Neural progenitor cell (in vitro differentiated cells): ENCODE measurements at places on chromosomes 7 and 10. TPM values are rescaled to one million over a fixed set of nuclear protein-coding genes. Genes with fewer than 3 reads are reported as not detected.

GRCh38 chr7:51318001-51318400 lies 1.4 kb upstream of the COBL start:
- DNase-seq: no peak

TMEM229A gene
- total RNA-seq: 0.06 TPM in 1 of 2 replicates, not detected in the other

NPSR1 gene
- not detected in 2 replicates for total RNA-seq

DNA sequence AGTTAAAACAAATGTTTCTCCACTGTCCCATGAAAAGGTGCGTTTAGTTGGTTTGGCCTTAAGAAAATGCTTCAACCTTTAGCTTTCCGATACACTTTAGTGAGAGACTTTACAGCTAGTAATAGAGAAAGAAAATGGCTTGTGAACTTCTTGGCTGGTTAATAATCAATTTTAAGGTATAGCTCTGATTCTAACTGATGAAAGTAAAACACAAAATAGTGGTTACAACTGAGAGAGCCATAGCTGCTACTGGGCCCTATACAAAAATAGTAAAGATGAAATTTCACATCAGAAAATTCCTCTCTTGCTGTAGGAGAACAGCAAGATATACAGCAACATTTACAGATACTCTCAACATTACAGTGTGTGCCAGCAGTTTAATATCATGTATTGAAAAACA lies 371.4 kb downstream of the PHTF2 start:
- DNase-seq: no peak

NPC1L1 gene
- 0.09 TPM in 1 of 2 replicates, not detected in the other for total RNA-seq

DNA sequence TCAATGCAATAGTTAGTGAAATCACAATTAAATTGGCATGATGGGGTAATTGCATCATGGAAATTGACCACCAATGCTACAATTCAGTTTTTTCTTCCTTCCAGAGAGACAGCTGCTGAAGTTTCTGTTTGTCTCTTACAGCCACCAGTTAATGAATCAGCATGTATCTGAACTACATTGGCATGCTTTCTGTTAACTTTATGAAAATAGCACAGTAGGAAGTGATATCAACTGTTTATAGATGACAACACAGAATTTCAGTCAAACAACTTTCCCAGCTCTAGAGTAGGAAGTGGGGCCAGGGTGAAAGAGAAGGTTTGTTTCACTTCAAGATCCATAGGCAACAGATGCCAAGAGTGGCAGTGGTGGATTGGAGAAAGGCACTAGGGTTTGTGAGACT lies 339.6 kb upstream of the VWC2 start:
- no peak for DNase-seq

TMEM139 gene
- 0.94 and 5.4 TPM in 2 replicates for total RNA-seq

- DNase-seq: peak; percentile 75
Measured at GRCh38 chr7:51315393-51316261, 982 bp downstream of the COBL start.

DNA sequence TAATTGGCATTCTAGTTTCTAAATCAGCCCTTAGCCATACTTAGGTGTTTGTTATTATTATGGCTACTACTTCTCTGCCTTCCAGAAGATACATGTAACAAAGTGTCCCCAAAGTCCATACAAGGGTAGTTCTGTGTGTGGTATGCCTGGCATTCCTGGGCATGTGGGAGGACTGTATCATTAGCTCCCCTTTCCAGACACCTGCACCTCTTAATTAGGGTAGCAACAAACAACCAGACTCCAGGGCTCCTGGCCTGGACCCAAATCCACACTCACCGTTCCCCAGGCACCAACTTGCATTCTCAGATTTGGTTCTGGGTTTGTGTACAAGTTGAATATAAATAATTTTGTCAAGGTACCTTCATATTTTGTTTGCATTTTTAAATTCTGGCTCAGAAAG lies 15.5 kb upstream of the CALD1 start:
- no peak for DNase-seq

DNA sequence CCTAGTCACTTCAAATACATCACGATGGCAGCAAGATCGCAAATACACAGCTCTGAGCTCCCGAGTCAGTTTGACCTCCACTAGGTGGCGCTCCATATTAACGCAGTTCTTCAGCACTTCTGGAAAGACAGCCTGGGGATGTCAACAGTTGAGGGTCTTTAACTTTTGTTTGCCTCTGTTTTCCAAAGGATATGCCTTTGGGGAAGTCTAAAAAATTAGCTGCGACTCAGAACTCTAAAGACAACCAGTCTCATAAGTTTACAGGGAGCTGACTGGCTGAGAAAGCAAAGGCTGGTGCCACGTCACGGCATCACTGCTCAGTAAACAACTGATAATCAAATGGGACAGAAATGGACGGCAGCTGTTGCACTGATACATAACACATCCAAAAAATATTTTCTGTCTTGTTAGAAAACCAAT lies 458.8 kb downstream of the SORCS1 start:
- DNase-seq: peak; percentile 85

GRCh38 chr10:35495521-35496119 lies 109.5 kb upstream of the GJD4 start:
- DNase-seq: peak; percentile 15

DNA sequence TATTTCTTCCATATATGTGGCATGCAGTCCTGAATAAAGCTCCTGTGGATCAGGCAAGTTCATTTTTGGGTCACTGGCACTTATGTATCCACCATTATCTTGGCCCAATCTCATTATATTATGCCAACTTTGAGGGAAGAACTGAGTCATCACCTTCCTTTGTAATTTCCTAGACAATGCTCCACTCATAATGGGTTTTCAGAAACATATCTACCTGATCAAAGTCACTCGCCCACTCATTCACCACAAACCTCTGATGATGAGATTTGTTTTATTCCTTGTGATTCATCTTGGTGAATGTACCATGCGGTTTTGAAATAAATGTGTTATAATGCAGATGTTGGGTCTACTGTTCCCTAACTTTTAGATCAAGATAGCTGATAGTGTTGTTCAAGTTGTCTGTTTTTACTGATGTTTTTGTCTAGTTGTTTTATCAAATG lies 525.8 kb downstream of the KIF20B start:
- DNase-seq: no peak

- DNase-seq: no peak
Measured at GRCh38 chr10:57864765-57865680, 402.7 kb downstream of the IPMK start.
